Omental fat pad (tissue), 4 donors: ENCODE measurements at places on chromosomes 13 and 19.

GRCh38 chr13:36130193-36130551 is 1.0 kb downstream of the DCLK1 start:
- DNase-seq = no peak

DNA sequence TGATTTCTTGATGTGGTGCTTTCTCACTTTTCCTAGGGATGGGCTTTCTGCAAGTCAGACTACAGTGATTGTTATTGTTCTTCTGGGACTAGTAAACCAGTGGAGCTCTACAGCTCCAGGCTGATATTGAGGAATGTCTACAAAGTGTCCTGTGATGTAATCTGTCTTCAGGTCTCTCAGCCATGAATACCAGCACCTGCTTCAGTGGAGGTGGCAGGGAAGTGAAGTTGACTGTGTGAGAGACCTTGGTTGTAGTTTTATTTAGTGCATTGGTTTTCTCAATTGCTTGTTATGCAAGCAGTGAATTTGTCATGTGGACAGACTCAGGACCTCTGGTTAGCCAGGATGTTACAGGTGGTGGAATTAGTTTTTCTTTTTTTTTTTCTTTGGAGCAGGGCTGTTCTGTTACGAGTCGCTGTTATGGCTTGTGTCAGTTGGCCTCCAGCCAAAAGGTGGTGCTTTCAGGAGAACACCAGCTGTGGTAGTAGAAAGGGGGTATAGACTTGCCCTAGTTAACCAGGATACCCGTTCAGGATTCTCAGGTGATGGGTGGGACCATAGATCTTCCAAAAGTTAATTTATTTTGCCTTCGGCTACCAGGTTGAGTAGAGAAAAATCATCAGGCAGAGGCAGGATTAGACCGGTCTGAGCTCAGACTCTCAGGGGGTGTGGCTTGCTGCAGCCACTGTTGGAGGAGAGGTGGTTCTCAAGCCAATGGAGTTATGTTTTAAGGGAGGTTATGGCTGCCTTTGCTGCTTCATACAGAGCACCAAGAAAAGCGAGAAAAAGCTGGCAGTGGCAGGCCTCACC is 11.9 kb upstream of the ZNF675 start:
- no peak for DNase-seq

GRCh38 chr13:114046431-114046975 is 72.6 kb upstream of the C13orf46 start:
- no peak for DNase-seq

GRCh38 chr19:50994129-50994528 is 7.3 kb downstream of the KLK8 start:
- no peak for DNase-seq
